ENCODE measurements at places on chromosomes 1 and 21.

DNA sequence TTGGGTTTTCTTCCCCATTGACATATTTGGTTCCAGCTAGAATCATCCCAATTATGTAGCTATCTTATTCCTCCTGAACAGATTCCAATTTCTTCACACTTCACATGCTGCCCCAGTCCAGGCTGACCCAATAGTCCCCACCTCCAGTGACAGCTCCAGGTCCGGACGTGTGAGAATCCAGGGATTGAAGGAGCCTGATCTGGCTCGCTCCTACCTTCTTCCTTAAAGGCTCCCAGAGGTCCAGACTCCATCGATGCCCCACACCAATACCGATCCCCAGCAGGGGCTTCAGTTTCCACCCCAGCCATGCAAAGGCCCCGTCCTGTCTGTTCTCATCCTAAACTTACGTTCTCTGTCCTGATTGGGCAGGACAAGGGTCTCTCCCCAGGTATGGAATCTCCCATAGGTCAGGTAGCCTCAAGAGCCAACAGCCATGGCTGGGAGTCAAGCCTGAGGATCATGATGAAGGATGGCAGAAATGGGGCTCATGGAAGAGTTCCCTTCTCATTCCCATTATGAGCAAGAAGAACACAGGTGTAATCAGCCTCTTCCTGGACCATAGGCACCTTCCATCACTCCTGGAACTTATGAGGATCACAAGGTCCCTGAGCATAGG is 20.4 kb upstream of the SLAMF9 start:
- DNase-seq, result no peak

DNA sequence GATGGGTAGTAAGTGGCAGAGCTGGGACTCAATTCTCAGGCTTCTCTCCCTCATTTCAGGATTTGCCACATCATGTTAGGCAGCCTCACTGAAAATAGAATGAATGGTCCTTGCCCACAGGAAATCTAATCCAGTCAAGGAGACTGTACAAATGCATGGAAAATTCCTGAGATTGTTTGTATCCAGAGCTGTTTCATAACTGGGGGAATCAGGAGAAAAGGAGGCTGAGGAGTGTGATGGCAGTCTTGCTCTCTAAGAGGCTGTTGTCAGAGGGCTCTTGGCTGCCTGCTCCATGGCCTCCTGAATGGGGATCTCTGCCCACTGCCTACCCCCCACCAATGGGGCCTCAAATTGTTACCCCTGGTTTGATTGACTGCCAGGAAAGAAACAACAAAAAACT is 141.9 kb upstream of the TNR start:
- DNase-seq, result no peak

DNA sequence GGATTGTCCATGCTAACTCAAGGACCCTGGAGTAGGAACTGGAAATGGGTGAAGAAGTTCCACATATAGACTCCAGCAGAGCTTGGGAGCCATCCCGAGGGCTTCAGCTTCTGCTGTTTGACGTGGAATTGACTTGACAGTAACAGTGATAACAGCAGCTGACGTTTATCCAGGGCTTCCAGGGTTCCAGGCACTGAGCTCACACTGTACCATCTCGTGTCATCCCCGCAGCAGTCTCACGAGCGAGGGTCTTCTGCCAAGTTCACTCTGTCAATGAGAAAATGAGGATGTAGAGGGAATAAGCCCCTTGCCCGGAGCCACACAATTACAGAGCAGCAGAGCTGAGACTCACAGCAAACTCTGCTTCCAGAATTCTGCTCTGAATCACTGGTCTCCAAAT is 447.7 kb downstream of the SIPA1L2 start:
- no peak for DNase-seq

DNA sequence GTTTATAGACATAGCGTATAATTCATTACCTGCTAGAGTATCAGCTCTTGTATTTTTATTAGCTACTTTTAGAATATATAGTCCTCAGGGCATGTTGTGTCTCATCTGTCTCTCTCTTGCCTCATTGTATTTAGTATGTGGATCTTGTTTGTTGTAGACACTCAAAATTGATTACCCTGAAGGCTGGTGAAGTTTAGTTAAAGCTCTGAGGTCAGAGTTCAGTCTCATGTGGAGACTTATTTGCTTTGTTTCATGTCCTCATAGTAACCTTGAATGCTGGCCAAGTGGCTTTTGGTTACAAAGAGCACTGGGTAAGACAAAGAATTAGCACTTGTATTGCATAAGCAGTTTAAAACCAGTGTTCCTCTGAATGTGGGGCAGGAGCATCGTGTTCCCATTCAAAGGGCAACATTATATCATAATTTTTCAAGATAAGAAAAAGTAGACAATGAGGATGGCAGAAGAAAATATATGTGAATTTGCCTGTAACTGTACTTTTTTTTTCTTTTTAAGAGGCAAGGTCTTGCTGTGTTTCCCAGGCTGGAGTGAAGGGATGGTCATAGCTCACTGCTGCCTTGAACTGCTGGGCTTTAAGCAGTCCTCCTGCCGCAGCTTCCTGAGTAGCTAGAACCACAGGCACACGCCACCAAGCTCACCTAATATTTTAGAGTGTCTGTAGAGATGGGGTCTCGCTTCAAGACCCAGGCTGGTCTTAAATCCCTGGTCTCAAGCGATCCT is 17.4 kb downstream of the CNST start:
- DNase-seq, result peak; percentile 77

DNA sequence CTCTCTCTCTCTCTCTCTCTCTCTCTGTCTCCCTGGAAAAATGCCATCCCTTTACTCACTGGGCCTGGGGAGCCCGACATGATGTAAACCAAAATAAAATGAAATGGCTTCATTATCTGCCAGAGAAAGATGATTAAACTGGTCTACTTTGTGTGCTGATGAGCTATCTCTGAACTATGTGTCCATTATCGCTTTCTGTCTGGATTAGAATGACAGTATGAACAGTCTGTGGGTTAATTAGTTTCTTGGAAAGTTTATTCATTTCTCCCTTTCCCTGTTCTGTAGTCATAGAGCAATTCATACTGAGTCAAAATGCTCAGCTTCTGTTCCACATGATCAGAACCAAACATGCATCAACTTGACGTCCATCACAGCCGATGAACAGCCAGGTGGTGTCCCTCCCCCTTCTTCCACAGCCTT is 72.4 kb upstream of the KCND3 start:
- DNase-seq, result no peak

- DNase-seq, result no peak
Measured at GRCh38 chr1:155158991-155159390, 14.1 kb downstream of the KRTCAP2 start.

- no peak for DNase-seq
Measured at GRCh38 chr1:3593334-3593733, 18.0 kb downstream of the MEGF6 start.

DNA sequence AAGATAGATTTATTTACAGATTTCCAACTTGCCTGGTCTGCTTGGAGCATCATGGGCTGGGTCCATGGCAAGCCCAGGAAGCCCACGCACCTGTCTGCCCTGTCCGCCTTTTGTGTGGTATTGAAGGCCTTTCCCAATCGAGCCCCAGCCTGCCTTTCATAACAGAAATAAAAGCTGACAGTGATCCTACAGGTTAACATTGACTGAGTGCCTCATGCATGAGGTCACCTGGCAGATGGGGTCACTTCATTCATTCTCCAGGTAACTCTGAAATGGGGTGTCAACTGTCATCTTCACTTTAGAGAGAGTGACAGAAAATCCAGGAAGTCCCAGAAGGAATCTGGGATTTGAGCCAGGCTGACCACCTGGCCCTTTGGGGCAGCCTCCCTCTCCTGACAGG is 36.3 kb upstream of the CASZ1 start:
- DNase-seq, result no peak

GRCh38 chr1:22362626-22363402 is 88.8 kb upstream of the ZBTB40 start:
- no peak for DNase-seq

- no peak for DNase-seq
Measured at GRCh38 chr1:233665575-233666270, 51.8 kb downstream of the KCNK1 start.

DNA sequence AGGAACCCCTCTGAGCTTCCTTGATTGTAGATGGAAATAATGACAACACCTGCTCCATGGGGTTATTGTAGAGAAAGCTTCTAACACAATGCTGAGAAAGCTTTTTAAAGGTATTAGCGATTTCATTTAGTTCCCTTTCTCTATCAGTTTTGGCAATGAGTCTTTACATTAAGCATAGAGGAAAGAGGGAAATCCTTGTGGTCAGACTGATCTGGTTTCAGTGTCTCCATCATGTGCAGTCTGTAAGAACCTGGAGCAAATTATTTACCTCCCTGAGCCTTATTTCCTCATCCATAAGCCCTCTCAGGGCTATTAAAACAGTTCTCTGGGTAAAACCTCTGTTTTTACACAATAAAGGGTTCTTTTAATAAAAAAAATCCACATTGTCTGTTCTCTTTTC is 87.5 kb downstream of the FGGY start:
- no peak for DNase-seq
